Natural killer cell treated with Interleukin-12 subunit alpha and Interleukin-12 subunit beta and Interleukin-15 and Interleukin-18, amount 100 ng/mL, for 72 hours (primary cell): ENCODE measurements at places on chromosomes 4 and X.

DNA sequence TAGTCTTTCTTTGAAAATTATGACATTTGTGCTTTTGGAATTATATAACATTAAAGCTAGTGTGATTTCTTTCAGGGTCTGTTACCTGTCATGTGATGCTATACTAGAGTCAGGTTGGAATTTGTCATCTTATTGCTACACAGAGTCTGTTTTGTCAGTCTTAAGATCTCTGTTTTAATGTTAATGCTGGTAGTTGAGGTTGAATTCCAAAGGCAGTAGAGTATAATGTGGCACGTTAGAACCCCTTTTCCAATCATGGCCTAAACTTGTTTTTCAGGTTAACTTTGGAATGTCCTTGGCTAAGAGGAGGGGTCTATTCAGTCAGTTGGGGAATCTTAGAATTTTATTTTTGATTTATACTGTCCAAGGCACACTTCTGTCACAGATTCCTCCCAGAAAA is 258.5 kb downstream of the PABPC4L start:
- H3K4me1 ChIP-seq = no peaks in the 10 kb centered on the region
- no peak for DNase-seq
- no peak overlapping the region for H3K4me3 ChIP-seq
- H3K36me3 ChIP-seq = peaks cover 11% of the 10 kb centered on the region

DNA sequence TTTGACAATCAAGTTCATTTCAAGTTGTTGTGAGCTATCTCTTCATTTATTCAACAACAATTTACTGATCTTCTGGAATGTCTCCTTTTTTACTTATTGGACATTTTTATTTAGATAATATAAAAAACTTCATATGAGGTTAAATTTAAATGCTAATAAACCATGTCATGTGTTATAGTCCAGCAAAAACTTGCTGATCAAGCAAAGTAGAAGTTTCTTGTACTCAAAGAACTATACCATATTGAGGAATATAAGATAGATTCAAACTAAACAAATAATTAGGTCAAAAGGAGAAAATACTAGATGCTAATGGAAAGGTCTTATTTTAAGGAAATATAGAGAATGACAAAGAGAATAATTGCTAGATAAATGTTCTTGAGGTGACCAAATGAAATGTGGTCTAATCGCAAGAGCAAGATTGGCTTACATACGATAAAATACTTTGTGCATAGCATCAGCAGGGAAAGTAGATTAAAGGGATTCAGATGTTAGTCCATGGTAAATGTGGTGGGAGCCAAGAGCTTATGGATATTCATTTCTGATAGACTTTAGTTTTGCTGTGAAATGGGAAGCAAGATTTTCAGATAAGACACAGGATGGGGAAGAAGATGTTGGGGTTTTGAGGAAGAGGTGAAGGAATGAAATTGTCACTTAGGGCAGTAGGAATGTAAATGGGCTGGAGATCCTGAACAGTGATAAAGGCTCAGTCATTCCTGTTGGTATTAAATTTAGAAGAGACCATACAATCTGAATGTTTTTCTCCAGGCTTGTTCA is 229.5 kb downstream of the MAPK10 start:
- H3K36me3 ChIP-seq = peaks cover 5% of the 10 kb centered on the region
- no peak overlapping the region for H3K27ac ChIP-seq
- H3K27me3 ChIP-seq = no peaks in the 10 kb centered on the region
- no peak overlapping the region for H3K4me3 ChIP-seq

- DNase-seq = no peak
- peaks cover 12% of the 10 kb centered on the region for H3K4me1 ChIP-seq
- peaks cover 7% of the 10 kb centered on the region for H3K36me3 ChIP-seq
- H3K27ac ChIP-seq = no peak overlapping the region
- H3K27me3 ChIP-seq = peaks cover 9% of the 10 kb centered on the region
- H3K4me3 ChIP-seq = no peak overlapping the region
Observed at GRCh38 chr4:828641-829271, 2.8 kb upstream of the CPLX1 start.

GRCh38 chrX:46704767-46705386 is 54.0 kb downstream of the SLC9A7 start:
- H3K4me3 ChIP-seq = peak overlapping the region; percentile 77
- peak overlapping the region; percentile 85 for H3K27ac ChIP-seq
- no peak for DNase-seq
- no peaks in the 10 kb centered on the region for H3K36me3 ChIP-seq
- H3K27me3 ChIP-seq = no peaks in the 10 kb centered on the region

DNA sequence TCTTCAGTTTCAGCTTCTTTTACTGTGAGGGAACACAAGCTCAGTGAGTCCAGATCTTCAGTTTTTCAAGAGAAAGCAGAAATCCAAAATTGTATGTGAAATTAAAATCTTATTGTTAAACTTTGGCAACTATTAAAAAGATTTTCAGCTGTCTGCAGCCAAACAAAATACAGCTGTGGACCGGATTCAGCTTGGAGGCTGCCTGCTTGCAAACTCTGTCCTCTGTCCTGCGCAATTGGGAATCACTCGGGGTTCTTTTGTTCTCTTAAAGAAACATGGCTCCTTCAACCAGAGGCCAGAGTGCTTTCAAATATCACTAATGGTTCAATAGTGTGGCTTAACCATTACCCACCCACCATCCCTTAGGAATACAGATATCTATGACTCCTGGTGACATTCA is 201.2 kb downstream of the CHIC2 start:
- peaks cover 6% of the 10 kb centered on the region for H3K27me3 ChIP-seq
- no peaks in the 10 kb centered on the region for H3K36me3 ChIP-seq
- H3K4me1 ChIP-seq = no peaks in the 10 kb centered on the region
- DNase-seq = no peak

GRCh38 chr4:183350317-183351071 is 28.3 kb upstream of the CLDN24 start:
- peak; percentile 32 for DNase-seq
- H3K4me1 ChIP-seq = peaks cover 18% of the 10 kb centered on the region
- peak overlapping the region; percentile 25 for H3K27ac ChIP-seq
- peak overlapping the region; percentile 33 for H3K4me3 ChIP-seq
- peaks cover 12% of the 10 kb centered on the region for H3K27me3 ChIP-seq

DNA sequence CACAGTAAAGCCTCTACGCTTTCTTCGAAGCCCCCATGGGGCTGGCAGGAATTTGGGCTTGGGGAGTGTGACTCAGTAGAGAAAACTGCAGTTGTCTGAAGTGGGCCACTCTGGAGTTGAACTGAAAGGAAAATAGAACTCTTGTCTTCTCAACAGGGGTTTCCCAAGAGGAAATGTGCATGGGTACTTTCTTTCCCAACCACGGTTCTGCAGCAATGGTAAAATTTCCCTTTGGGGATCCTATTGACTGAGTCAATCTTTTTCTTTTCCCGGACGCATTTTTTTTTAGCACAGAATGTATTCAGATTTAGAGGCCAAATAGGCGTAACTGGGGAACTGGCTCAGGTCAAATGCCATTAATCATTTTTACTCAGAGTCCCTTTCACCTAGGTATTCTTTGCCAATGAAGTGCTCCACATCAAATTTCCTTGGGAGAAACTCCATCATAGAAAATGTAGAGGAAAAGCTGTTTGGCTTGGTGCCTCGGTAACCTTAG is 269.3 kb downstream of the STIM2 start:
- no peak for DNase-seq
- H3K4me1 ChIP-seq = no peaks in the 10 kb centered on the region
- no peaks in the 10 kb centered on the region for H3K36me3 ChIP-seq
- peaks cover 2% of the 10 kb centered on the region for H3K27me3 ChIP-seq
- H3K4me3 ChIP-seq = no peak overlapping the region

DNA sequence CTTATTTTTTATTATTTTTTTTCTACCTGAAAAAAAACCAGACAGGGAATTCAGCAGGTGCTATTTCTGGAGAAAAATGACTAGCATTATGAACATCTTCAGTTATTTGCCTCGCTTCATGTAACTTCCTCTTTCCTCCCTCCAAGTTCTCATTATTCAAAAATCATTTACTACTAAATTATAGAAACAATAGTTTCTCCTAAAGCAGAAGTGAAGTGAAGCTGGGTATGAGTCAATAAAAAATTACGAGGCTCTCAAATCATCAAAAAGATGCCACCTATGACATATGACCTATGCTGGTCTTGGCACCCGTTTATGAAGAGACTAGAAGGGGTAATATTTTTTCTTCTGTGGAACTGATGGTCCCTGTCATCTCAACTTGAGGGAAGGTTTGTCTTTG is 145.0 kb upstream of the AADAT start:
- no peaks in the 10 kb centered on the region for H3K27me3 ChIP-seq
- no peaks in the 10 kb centered on the region for H3K4me1 ChIP-seq
- no peak overlapping the region for H3K27ac ChIP-seq
- no peaks in the 10 kb centered on the region for H3K36me3 ChIP-seq
- H3K4me3 ChIP-seq = no peak overlapping the region
- DNase-seq = no peak

DNA sequence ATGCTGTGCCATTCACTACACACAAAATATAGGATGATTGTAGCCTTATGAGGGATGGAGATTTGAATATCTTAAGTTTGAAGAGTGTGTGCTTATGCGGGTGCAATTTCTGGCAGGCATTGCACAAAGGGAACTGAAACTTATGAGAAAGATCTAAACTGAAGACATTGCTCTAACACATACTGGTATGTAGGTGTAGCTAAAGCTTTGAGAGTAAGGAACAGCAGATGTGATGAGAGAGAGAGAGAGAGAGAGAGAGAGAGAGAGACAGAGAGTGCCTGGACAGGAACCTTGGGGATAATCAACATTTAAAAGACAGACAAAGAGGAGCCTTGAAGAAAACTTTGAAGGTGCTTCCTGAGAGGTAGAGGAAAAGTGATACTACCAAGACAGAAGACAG is 379.7 kb downstream of the SPRY1 start:
- H3K4me1 ChIP-seq = peaks cover 2% of the 10 kb centered on the region

- H3K27ac ChIP-seq = no peak overlapping the region
- H3K27me3 ChIP-seq = peaks cover 37% of the 10 kb centered on the region
- H3K36me3 ChIP-seq = peaks cover 5% of the 10 kb centered on the region
- peak overlapping the region; percentile 59 for H3K4me3 ChIP-seq
Observed at GRCh38 chr4:40630335-40631021, 814 bp upstream of the RBM47 start.

GRCh38 chrX:73977542-73978169 is 326.3 kb upstream of the ZCCHC13 start:
- H3K36me3 ChIP-seq = no peaks in the 10 kb centered on the region
- H3K4me3 ChIP-seq = no peak overlapping the region
- no peak for DNase-seq
- H3K4me1 ChIP-seq = peaks cover 24% of the 10 kb centered on the region

DNA sequence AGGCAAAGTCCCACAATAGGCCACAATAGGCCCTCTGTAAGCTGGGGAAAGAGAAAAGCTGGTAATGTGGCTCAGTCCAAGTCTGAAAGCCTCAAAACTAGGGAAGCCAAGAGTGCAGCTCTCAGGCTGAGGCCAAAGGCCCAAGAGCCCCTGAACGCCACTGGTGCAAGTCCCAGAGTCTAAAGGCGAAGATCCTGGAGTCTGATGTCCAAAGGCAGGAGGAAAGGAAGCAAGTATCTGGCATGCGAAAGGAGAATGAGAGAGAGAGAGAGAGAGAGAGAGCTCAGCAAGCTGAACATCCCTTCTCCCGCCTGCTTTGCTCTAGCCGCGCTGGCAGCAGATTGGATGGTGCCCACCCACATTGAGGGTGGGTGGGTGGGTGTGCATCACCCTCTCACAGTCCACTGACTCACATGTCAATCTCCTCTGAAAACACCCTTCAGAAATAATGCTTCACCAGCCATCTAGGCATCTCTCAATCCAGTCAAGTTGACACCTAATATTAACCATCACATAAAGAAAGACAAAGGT is 30.9 kb upstream of the ELF2 start:
- peak overlapping the region; percentile 63 for H3K27ac ChIP-seq
- no peak overlapping the region for H3K4me3 ChIP-seq
- H3K27me3 ChIP-seq = no peaks in the 10 kb centered on the region
- no peak for DNase-seq
- H3K4me1 ChIP-seq = peaks cover 7% of the 10 kb centered on the region
- H3K36me3 ChIP-seq = no peaks in the 10 kb centered on the region

- H3K36me3 ChIP-seq = no peaks in the 10 kb centered on the region
- no peak overlapping the region for H3K27ac ChIP-seq
- no peak overlapping the region for H3K4me3 ChIP-seq
Observed at GRCh38 chr4:85482010-85482738, 7.2 kb downstream of the ARHGAP24 start.

GRCh38 chr4:97942951-97943350 is 200.3 kb downstream of the STPG2 start:
- H3K4me1 ChIP-seq = no peaks in the 10 kb centered on the region
- H3K36me3 ChIP-seq = peaks cover 12% of the 10 kb centered on the region
- no peak for DNase-seq
- no peak overlapping the region for H3K27ac ChIP-seq

GRCh38 chr4:2063557-2064275 is 4.6 kb downstream of the NAT8L start:
- no peak overlapping the region for H3K4me3 ChIP-seq
- peaks cover 2% of the 10 kb centered on the region for H3K27me3 ChIP-seq
- DNase-seq = no peak
- no peaks in the 10 kb centered on the region for H3K36me3 ChIP-seq
- no peak overlapping the region for H3K27ac ChIP-seq
- H3K4me1 ChIP-seq = no peaks in the 10 kb centered on the region

GRCh38 chr4:122045533-122045932 is 93.7 kb upstream of the TRPC3 start:
- H3K27me3 ChIP-seq = peaks cover 7% of the 10 kb centered on the region
- H3K36me3 ChIP-seq = no peaks in the 10 kb centered on the region
- no peaks in the 10 kb centered on the region for H3K4me1 ChIP-seq
- no peak overlapping the region for H3K4me3 ChIP-seq
- H3K27ac ChIP-seq = no peak overlapping the region

GRCh38 chr4:37680089-37680488 is 6.1 kb downstream of the RELL1 start:
- no peak for DNase-seq
- H3K4me3 ChIP-seq = no peak overlapping the region
- H3K27me3 ChIP-seq = no peaks in the 10 kb centered on the region
- peaks cover 4% of the 10 kb centered on the region for H3K36me3 ChIP-seq
- no peak overlapping the region for H3K27ac ChIP-seq

DNA sequence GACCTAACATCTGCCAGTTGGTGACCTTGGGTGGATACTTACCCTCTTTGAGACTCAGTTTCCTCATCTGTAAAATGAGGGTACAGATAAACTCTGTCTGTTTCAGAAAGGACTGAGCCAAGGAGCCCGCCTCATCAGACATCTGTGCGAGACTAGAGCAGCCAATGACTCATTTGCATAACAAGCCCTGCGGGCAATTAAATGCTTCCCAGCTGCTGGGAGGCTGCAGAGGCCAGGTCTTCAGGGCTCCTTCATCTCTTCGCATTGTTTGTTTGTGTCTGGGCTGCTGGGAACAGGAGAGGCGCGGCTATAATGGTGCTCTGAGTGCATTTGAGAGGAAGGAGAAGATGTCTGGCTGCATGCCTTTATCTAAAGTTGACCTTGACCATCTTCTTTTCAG is 85.0 kb downstream of the ADRA2C start:
- H3K4me3 ChIP-seq = no peak overlapping the region
- H3K36me3 ChIP-seq = no peaks in the 10 kb centered on the region
- no peaks in the 10 kb centered on the region for H3K4me1 ChIP-seq
- DNase-seq = no peak
- peaks cover 31% of the 10 kb centered on the region for H3K27me3 ChIP-seq

GRCh38 chrX:134794692-134795091 is 136.4 kb upstream of the PLAC1 start:
- H3K4me1 ChIP-seq = peaks cover 32% of the 10 kb centered on the region
- peaks cover 27% of the 10 kb centered on the region for H3K36me3 ChIP-seq
- no peak for DNase-seq
- peak overlapping the region; percentile 98 for H3K4me3 ChIP-seq
